ENCODE measurements at places on chromosomes 16 and 17. TPM values are rescaled to one million over a fixed set of nuclear protein-coding genes. Genes with fewer than 3 reads are reported as not detected.

MT1F gene
- total RNA-seq, result 0.51 TPM

TUBB3 gene
- total RNA-seq, result 137 TPM

CCDC47 gene
- total RNA-seq, result 98.9 TPM

HASPIN gene
- 3.5 TPM for total RNA-seq

LGALS3BP gene
- 2.8 TPM for total RNA-seq

ZG16 gene
- total RNA-seq, result not detected

KRTAP16-1 gene
- not detected for total RNA-seq

RAB37 gene
- total RNA-seq, result 0.13 TPM

TEX14 gene
- total RNA-seq, result under 0.01 TPM

PDILT gene
- total RNA-seq, result not detected

B4GALNT2 gene
- total RNA-seq, result under 0.01 TPM

CIITA gene
- total RNA-seq, result under 0.01 TPM

All from dermis microvascular lymphatic vessel endothelial cell (primary cell).